NCI-H187 treated with DMSO at 0.1 percent for 48 hours (cell line): ENCODE measurements at places on chromosomes 4 and X.

DNA sequence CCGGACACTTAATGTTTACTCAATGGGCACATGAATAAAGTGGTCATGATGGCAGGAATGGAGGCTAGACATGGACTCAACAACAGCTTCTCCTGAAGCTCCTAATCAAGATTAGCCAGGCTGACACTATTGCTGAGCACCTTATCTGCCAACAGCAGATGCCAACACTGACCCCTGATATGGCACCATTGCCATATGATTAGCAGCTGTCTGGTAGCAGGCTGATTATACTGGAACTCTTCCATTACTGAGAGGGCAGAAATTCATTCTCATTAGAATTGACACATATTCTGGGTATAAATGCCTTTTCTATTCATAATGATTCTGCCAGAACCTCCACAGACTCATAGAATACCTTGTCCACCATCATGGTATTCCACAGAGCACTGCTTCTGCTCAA, 18.4 kb upstream of the AFF1 start:
- DNase-seq: no peak

DNA sequence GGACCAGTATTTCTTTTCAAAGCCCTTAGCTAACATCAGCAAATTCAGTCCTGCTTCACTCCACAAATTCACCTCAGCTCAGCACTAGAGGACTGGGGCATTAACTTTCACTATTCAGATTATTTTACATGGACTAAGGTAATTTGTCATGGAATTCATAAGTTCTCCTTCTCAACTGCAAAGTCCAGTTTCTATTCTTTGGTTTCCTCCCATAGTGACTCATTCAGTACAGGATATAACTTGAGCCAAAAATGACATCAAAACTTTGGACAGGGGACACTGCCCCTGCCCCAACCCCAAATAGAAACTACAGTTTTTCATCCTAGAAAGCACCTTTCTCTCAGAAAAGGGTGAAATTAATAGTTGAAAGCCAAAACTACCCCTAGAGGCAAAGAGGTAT, 52.7 kb downstream of the COX7B2 start:
- DNase-seq: no peak

- DNase-seq: no peak
Measured at GRCh38 chr4:7887436-7887835, 52.2 kb downstream of the AFAP1 start.

DNA sequence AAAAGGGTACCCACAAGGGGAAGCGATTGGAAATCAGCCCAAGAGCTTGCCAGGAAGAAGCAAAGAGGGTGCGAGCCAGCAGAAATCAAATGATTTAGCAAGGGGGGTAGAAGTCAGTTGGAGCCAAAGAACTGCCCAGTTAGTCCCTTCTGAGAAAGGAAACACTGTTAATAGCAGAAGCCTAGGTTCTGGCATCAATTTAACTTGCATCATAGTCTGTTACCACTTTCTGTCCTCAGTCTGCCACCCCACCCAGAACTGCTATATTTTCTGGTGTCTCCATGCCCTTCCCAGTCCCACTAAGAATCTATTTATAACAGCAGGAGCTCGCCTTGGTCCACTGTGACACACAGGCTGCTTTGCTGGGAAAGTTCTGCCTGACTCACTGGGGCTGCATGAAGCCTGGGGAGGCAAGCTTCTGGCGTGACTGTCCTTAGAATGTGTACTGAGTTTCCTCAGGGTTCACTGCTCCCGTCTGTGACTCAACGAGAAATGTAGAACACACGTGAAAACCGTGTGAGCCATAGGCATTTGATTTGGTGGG, 157.8 kb upstream of the TTC29 start:
- no peak for DNase-seq

DNA sequence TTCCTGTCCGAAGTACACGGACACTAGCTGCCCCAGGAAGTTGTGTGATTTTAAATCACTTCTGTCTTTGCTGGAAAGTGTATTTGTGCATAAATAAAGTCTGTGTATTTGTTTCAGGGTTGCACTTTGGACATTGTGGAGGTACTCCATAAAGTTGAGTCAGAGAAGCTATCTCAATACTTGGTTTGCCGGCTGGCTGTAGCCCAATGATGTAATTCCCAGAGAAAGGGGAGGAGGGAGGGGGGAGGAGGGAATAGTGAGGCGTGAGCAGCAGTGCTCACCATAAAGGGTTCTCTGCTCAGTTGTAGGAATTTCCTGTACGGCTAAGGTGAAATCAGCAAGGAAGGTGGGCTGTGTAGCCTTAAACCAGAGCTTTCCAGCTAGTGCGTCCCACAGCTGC, 7.5 kb downstream of the APEX2 start:
- no peak for DNase-seq

- no peak for DNase-seq
Measured at GRCh38 chr4:161704653-161705052, 459.1 kb downstream of the FSTL5 start.

- DNase-seq: no peak
Measured at GRCh38 chr4:154528869-154529268, 21.3 kb downstream of the PLRG1 start.

GRCh38 chr4:108540536-108540935, 79.8 kb upstream of the RPL34 start:
- DNase-seq: no peak

DNA sequence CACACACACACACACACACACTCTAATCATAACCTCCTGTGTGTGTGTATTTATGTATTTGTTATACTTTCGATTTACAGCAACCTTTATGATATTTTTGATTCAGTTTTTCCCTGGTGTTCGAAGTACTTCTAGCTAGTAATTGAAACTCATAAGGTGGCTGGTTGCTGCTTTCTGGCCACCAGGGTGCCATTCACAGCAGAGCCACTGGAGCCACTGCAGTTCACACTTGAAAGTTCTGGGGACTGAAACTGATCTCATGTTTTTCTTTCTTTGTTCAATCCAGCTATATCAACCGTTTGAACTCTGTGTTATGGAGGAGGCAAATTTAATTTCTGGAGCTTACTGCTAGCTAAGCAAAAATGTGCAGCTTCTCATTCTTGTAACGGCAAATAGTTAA, 419.4 kb downstream of the ADGRL3 start:
- no peak for DNase-seq
